ENCODE measurements at places on chromosomes 6 and 20. TPM values are rescaled to one million over a fixed set of nuclear protein-coding genes. Genes with fewer than 3 reads are reported as not detected.

BTNL2 gene
- not detected for total RNA-seq

PPP1R16B gene
- 64.7 TPM for total RNA-seq

RPS6KA2 gene
- 39.9 TPM for total RNA-seq

CDH4 gene
- 3.6 TPM for total RNA-seq

NKX2-2 gene
- total RNA-seq, result not detected

POU3F2 gene
- not detected for total RNA-seq

TMEM242 gene
- total RNA-seq, result 5.1 TPM

VSX1 gene
- not detected for total RNA-seq

MCM3 gene
- 94.4 TPM for total RNA-seq

EZR gene
- total RNA-seq, result 103 TPM

HLA-DPA1 gene
- total RNA-seq, result 9.8 TPM

LINC00237 gene
- not detected for total RNA-seq

BMP6 gene
- 85.9 TPM for total RNA-seq

MRS2 gene
- total RNA-seq, result 16.2 TPM

EYA2 gene
- total RNA-seq, result not detected

DUSP15 gene
- total RNA-seq, result 0.44 TPM

ADGRB3 gene
- not detected for total RNA-seq

SNAP25 gene
- 0.73 TPM for total RNA-seq

All from mammary microvascular endothelial cell (primary cell).